ENCODE measurements at places on chromosomes 1 and 21.
A peak's percentile ranks its signal among the peaks of the same experiment; 100 is the strongest.

DNA sequence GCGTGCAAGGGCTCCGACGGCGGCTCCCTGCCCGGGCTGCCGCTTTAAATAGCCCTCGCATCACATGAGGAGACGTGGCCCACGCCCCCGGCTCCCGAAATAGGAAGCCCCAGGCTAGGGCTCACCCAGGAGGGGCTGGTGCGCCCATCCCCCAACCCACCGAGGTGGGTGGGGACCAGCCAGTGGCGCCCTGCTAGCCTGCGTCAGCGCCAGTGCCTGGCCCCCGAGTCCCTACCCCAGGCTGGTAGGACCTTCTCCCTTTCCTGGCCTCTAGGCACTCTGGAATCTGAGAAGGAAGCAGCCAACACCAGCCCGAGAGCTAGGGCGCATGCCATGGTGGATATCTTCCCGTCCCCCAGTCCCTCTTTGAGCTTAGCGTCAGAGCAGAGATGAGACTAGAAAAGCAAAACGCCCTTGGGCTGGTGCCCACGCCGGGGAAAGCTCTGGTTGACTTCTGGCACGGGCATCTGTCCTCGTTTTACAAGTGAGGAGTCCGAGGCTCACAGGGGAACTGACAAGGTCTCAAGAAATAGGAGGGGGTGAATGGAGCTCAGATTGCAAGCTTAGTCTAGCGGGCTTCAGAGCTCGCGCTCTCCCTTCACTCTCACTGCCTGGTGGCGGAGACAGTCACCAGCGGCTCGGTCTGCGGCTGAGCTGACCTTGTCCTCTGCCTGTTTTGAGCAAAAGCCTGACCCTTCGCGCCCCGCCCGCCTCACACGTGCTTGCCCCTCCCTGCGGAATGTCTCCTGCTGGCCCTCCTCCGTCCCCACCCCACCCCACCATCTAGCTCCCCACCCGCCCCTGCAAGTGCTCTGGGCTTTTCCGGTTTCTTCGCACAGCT, at the start of gene FABP3:
FABP3 (minus strand) TSS at position 21 of the 841 bp plus-strand sequence. CDS start 62 bp downstream, outside the sequence.
- peak; percentile 17 for DNase-seq

GRCh38 chr1:29458737-29459619, 222.7 kb downstream of the PTPRU start:
- no peak for DNase-seq

- no peak for DNase-seq
These were observed 27.7 kb upstream of the GUCA2B start for GRCh38 chr1:42125552-42125951.

DNA sequence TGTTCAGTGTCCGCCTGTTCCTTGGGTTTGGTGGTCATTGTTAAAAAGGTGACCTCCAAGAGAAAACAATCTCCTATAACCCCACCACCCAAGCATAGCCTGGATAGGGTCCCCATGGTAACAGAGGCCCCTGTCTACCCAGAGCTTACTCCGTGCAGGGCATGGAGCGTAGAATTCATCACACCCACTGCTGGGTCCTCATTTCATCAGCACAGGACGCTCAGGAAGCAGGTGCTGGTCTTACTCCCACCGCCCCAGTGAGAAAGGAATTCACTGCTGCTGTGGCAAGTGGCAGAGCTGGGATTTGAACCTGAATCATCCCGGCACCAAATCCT, 37.0 kb downstream of the ARHGEF10L start:
- DNase-seq = no peak

DNA sequence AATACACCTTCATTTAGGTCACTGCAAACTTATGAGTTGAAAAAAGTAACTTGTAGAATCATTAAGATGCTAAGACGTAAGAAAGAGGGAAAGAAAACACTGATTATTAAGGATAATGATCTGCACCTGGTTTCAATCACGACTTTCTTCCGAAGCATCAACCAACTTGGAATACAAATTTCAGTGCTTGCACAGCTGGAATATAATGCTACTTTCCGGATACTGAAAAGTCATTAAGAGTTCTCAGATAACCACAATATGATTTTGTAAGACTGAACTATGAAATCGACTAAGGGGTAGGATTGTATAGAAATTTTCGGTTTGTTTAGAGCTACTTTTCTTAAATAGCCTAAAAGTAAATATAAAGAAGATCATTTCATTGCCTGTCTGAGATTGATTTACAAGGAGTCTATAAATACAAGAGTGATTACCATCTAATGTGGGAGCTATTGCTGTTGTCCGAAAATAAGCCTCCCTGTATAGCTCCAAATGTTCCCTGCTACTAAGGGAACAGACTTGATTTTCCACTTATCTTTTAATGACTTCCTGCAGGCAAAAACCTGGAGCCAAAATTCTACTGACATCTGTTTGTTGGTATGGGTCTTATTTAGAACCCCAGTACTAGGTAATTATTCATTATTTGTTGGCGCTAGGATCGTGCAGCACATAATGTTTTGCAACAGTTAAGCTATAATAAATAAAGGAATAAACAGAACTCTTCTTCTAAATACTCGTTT, 673.3 kb downstream of the KCNT2 start:
- no peak for DNase-seq

GRCh38 chr1:154418062-154418921, 13.1 kb downstream of the IL6R start:
- peak; percentile 45 for DNase-seq

GRCh38 chr21:16377857-16378256, 648.1 kb downstream of the USP25 start:
- no peak for DNase-seq

DNA sequence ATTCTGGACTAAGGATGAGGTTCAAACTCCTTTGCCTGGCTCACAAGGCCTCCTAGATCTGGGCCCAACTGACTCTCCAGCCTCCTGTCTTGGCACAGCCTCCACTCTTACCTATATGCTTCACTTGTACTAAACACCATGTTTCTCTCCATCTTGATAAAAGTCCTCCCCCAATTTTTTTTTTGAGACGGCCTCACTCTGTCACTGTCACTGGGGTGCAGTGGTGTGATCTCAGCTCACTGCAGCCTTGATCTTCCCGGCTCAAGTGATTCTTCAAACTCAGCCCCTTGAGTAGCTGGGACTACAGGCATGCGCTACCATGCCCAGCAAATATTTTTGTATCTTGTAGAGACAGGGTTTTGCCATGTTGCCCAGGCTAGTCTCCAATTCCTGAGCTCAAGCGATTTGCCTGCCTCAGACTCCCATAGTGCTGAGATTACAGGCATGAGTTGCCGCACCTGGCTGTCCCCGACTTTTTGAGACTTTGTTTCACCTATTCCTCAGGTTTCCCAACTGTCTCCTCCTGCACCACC, 39.7 kb downstream of the CD34 start:
- DNase-seq = no peak

DNA sequence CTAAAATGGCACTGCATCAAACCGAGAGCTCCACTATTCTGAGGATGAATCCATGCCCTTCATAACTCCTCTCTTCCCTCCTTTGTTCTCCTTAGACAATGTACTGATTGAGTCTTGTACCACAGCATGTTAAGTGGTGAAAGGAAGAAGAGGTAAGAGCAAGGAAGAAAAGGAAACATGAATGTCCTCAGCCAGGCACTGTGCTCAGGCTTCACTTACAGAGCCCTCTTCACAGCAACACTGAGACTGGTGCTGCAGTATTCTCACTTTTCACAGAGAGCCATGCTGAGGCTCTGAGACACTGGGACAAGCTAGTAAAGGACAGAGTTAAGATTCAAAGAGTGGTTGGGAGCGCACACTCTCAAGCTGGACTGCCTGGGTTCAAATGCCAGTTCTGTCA, 143.5 kb downstream of the AKT3 start:
- no peak for DNase-seq

DNA sequence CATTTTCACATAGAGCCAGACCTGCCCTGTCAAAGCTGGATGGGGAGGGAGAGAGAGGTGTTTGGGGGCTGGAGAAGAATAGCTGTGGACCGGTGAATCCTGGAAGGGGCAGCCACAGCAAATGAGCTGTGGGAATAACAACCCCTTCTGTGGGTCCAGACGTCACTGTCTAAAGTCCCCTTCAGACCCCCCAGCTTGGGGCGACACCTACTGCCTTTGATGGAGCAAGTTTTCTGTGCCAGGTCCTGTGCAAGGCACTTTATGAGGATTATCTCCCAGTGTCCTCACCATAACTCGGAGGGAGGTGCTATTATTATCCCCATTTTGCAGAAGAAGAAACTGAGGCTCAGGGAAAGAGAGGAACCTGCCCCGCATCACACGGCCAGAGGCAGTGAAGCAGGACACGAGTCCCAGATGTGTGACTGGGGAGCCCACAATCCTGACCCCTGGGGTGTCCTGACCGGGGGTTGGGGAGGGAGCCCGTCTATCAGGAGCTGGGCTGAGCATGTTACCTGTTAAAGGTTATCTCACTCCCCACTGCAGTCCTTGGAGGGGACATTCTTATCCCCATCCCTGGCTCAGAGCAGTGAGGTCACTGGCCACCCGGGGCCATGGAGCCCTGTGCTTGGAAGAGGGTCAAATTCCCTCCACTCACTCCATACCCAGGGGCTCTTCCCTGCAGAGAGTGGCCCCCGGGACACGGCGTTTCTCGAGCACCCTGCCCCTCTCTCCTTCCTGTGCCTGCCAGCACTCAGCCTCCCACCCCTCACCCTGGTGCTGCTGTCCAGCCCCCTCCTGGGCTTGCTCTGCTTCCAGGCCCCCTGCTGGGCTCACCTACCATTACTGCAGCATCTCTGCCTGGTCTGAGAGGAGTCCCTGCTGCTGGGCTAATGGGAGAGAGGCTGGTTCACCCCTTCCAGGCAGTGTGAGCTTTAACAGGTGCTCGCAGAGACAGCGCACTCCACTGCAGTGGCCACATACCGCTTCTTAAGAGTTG, 132.9 kb downstream of the PTPRU start:
- DNase-seq = no peak

GRCh38 chr1:237562242-237562823, 328.4 kb downstream of the ZP4 start:
- no peak for DNase-seq

DNA sequence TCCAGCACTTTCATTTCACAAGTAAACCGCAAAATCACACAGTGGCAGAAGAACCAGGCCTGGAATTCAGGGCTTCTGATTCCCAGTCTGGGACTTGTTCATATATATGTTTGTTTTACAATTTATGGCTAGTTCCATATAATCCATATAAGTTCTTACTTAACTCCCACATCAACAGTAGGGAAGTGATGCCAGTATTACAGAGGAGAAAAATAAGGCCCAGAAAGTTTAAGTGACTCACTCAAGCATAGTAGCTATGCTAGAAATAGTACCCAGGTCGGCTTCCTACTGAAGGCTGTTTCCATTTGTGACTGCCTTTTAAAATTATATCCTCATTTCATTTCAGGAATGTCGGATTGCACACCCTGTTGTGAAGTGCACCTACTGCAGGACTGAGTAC, 1.4 kb downstream of the FAM76A start:
- DNase-seq = no peak

- DNase-seq = no peak
These were observed at the start of gene FYB2 for GRCh38 chr1:56819387-56819899. FYB2 (minus strand) TSS chr1:56819404; CDS start chr1:56819290, 114 bp downstream.

DNA sequence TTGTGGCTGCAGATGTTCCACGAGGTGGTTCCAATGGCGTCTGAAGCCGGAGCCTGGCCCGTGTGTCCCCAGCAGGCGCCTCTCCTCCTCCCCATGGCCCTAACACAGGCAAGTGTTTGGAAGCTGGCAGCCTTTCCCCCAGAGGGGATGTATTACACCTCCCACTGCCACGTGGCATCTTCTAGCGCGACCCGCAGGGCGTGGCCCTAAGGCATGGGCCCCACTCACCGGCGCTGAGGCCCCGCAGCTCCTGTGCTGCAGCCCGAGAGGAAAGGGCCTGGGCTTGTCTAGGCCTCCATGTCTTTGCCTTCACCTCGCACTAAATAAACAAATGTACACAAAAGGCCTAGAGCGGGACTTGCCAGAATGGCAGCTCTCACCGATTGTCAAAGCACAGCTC, 37.9 kb downstream of the SLC66A1 start:
- no peak for DNase-seq

- no peak for DNase-seq
These were observed 65.4 kb downstream of the C21orf91 start for GRCh38 chr21:17753736-17754135.

DNA sequence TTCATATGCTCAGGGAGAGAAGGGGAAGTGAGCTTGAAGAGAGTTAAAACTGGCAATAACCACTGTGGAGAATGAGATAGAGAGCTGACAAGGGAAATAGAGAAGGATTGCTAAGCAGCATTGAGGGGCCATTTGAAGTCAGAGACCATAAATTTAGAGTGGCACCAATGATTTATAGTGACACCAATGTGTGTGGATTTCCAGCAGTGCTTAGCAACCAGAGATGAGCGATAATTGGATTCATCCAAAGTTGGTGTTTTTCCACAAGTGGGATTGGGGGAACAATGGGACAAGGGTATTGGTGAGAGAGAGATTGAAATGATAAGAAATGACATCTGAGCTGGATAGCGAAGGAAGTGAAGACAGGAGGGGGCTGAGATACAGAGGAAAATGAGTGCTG, 114.1 kb downstream of the C1orf94 start:
- no peak for DNase-seq

GRCh38 chr1:167200749-167201148, 19.9 kb upstream of the POU2F1 start:
- no peak for DNase-seq

- no peak for DNase-seq
These were observed 1.5 kb downstream of the TRNP1 start for GRCh38 chr1:26994787-26995517.

GRCh38 chr21:29676395-29676794, 263.4 kb downstream of the GRIK1 start:
- DNase-seq = no peak

- no peak for DNase-seq
These were observed 104.3 kb downstream of the HHIPL2 start for GRCh38 chr1:222443566-222443965.

DNA sequence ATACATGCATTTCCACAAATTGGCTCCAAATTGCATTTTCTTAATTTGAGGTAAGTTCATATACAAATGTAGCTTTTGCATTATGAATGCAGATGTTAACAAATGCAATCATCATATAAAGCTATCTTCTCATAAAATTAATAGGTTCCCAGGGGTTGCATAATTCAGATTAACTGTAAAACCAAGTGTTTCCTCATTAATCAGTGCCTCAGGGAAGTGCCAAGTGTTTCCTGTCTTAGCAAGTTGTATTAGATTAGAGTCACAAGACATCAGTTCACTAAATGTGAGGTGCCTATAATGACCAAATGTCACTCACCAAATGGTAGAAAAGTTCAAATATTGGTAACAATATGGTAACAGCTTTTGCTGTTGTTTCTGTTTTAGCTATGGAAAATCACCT, 140.8 kb downstream of the PTGER3 start:
- no peak for DNase-seq

DNA sequence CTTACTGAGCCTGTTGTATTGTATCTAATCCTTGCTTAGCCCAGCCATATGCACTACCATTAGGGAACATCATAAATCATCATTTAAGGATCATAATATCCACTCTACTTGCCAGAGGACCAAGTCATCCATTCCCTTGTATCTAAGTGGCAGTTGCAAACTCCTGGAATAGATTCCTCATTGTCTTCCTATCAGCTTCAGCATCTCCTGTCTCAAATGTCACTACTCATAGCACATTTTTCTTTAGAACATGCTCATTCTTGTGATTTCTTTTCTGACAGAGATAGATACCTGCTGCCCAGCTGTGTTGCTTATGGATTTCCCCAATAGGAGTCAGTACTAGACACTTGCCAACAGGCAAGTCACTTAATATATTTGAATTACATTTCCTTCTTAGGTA, 84.3 kb downstream of the OLFML3 start:
- DNase-seq = no peak

Measured in stimulated activated CD4-positive, alpha-beta T cell treated with anti-CD3 and anti-CD28 coated beads, Interleukin-4, amount 100 ng/mL, for 24 hours (primary cell).